ENCODE measurements at places on chromosomes 1 and 21. TPM values are rescaled to one million over a fixed set of nuclear protein-coding genes. Genes with fewer than 3 reads are reported as not detected.

KCNA3 gene
- total RNA-seq: 1.3 TPM

OR6N1 gene
- not detected for total RNA-seq

TNFRSF8 gene
- not detected for total RNA-seq

RC3H1 gene
- 17.1 TPM for total RNA-seq

F5 gene
- total RNA-seq: 0.33 TPM

INAVA gene
- 30.7 TPM for total RNA-seq

BCAN gene
- total RNA-seq: 0.26 TPM

FMO3 gene
- total RNA-seq: 8.8 TPM

SPOCD1 gene
- total RNA-seq: not detected

GABRD gene
- total RNA-seq: not detected

BRINP2 gene
- total RNA-seq: not detected

All from body of pancreas (tissue), 4 donors.